ENCODE measurements at places on chromosomes 5 and 9. TPM values are rescaled to one million over a fixed set of nuclear protein-coding genes. Genes with fewer than 3 reads are reported as not detected.

DNA sequence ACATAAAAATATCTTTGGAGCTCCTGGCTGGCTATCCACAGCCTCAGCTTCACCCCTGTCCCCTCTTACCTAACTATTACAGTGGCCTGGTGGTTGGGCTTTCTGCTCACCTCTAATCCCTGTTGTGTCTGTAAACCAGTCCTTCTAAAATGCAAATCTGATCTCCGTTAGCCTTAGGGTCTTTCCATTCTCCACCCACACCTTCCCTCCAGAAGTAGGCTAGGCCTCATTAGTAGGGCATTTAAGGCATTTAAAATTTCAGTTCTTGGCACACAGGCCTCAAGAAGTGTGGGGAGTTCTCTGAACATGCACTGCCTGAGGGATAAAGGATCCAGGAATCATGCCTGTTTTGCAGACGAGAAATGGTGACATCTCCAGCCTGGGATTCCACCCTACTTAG, 26.4 kb upstream of the STC2 start:
- DNase-seq: no peak
- no peaks in the 10 kb centered on the region for H3K27me3 ChIP-seq
- no peak overlapping the region for H3K4me3 ChIP-seq
- H3K4me1 ChIP-seq: no peaks in the 10 kb centered on the region
- no peak overlapping the region for H3K27ac ChIP-seq
- H3K36me3 ChIP-seq: no peaks in the 10 kb centered on the region

DNA sequence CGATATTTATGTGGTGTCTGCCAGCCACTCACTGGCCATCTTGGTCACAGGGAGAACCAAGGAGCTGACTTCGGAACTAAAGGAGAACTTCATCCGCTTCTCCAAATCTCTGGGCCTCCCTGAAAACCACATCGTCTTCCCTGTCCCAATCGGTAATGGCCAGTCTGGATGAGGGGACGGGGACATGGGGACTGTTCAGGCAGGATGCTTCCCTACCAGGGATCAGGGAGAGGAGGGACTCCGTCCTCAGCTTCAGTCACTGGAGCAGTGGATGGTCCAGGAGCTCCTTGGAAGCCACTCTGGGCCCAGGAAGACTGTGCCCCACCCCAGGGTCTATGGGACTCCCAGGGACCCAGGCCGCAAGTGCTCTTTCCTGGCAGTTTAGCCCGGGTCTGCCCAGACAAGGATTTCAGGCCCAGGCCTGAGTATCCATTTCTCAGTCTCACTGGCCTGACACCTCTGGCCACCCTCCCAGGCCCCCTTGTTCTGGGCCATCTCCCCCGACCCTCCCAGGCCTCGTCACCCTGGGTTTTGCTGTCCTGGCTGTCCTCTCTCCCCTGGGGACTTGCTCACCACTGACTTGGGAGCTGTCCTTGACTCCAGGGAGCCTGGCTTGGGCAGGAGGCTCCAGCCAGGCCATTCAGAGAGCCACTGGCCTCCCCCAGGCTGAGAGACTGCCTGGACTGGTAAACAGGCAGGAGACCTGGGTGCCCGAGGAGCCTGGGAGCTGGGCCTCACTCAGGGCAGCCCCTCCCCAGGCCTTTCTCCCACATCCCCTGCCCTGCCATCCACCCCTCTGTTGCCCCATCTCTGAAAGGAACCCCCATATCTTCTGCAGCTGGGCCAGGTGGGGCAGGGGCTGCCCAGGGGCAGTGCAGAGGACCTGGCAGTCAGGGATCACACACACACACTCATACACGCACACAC, 3.1 kb downstream of the LCN2 start:
- H3K36me3 ChIP-seq: no peaks in the 10 kb centered on the region
- no peaks in the 10 kb centered on the region for H3K27me3 ChIP-seq
- DNase-seq: no peak
- no peak overlapping the region for H3K27ac ChIP-seq
- H3K4me3 ChIP-seq: no peak overlapping the region
- H3K4me1 ChIP-seq: no peaks in the 10 kb centered on the region

GRCh38 chr9:122991370-122991830, 42.1 kb upstream of the GPR21 start:
- H3K27me3 ChIP-seq: no peaks in the 10 kb centered on the region
- no peak overlapping the region for H3K4me3 ChIP-seq
- peaks cover 39% of the 10 kb centered on the region for H3K36me3 ChIP-seq
- no peaks in the 10 kb centered on the region for H3K4me1 ChIP-seq

- DNase-seq: no peak
- no peaks in the 10 kb centered on the region for H3K4me1 ChIP-seq
- H3K27ac ChIP-seq: no peak overlapping the region
- H3K36me3 ChIP-seq: no peaks in the 10 kb centered on the region
These were observed 101.3 kb downstream of the WDR41 start for GRCh38 chr5:77390795-77391194.

DNA sequence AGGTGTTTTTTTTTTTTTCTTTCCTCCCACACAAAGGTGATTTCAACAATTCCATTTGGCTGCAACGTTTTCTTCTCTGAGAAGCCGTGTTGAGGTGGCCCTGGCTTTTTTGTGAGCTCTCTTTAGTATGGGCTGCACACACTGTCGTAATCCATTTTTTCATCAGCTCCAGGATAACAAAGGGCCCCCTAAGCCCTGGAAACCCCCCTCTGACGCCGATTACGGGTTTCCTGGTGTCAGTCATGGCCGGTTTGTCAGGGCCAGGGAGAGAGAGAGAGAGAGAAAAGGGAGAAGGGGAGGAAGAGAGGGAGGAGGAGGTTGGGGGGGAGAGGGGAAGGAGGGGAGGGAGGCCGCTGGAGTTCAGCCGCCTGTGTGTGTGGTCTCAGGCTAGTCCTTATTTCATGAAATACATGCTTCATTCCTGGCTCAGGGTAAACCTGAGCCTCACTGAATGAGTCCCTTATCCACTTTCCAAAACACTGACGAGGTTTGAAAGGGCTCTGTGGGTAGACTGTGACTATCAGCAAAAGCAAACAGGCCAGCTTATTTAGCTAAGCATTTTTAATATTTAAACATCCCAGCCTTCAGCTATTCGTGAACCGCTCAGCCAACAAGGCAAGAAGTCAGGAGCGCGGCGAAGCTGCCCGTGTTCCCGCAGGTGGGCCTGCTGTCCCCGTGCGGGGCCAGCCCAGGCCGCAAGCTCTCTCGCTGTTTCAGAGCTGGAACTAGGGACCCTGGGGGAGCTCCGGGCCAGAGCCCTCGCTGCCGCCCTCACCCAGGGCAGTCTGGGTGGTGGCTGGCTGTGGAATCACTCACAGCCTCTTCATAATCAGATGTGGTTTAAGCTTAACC, 172.8 kb downstream of the ERCC6L2 start:
- no peaks in the 10 kb centered on the region for H3K4me1 ChIP-seq
- H3K27ac ChIP-seq: no peak overlapping the region
- no peaks in the 10 kb centered on the region for H3K27me3 ChIP-seq
- H3K4me3 ChIP-seq: no peak overlapping the region

DNA sequence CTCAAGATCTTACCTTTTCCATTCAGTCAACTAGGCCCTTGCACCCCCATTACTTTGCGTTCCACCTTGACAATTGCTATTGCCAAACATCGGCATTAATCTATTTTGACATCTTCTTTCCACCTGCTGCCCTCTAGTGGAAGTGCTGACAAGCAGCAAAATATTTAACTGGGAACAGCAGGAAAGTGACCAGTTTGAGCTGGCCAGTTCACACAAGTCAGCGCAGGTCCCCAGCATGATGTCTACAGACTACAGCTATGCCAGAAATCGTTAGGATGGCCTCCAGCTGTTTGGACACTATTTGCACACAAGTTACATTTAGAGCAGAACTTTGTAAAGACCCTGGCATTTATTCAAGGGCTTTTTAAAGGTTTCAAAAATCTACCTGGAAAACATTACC, 160.1 kb downstream of the GHR start:
- no peak overlapping the region for H3K4me3 ChIP-seq
- DNase-seq: peak; percentile 60
- no peaks in the 10 kb centered on the region for H3K27me3 ChIP-seq
- H3K27ac ChIP-seq: no peak overlapping the region
- H3K4me1 ChIP-seq: peaks cover 5% of the 10 kb centered on the region

DNA sequence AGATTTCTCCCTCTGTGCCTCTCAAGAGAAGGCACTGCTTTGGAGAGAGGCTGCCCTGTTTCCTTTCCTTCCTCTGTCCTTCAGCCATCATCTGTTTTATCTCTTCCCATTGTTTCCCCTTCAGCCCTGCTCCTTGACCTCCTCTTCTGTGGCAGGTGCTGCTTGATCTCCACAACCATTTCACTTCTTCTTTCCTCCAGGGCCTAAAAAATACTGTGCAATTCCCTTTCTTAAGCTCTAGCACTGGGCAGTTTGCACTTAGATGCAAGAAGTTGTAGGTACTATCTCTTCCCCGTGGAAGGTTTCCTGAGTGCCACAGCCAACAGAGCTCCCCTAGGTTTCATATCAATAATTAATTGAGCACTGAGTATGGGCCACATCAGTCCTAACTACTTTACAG, 8.8 kb upstream of the ADRB2 start:
- no peaks in the 10 kb centered on the region for H3K36me3 ChIP-seq
- peak overlapping the region; percentile 7 for H3K27ac ChIP-seq
- H3K4me3 ChIP-seq: no peak overlapping the region
- DNase-seq: no peak
- H3K4me1 ChIP-seq: peaks cover 36% of the 10 kb centered on the region

Gene SPINK7
- polyA plus RNA-seq: not detected

DNA sequence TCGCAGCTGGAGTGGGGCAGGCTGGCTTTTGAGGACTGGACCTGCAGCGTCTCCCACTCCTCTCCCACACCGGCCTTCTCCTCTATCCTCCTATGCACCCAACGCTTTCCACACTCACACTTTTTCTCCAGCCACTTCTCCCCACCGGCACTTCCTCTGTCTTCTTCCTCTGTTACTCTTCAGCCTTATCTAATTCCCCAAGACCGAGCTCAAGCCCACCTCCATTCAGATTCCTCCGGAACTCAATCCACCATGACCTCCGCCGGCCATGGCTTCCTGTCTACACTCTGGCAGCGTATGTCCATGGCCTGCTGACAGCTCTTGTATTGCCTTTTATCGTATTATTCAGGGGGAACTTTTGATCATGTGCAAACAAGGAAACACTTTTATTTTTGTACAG, 545 bp upstream of the OR2V1 start:
- H3K27ac ChIP-seq: no peak overlapping the region
- peaks cover 27% of the 10 kb centered on the region for H3K27me3 ChIP-seq
- no peaks in the 10 kb centered on the region for H3K36me3 ChIP-seq
- H3K4me3 ChIP-seq: no peak overlapping the region
- no peak for DNase-seq
- H3K4me1 ChIP-seq: no peaks in the 10 kb centered on the region

DNA sequence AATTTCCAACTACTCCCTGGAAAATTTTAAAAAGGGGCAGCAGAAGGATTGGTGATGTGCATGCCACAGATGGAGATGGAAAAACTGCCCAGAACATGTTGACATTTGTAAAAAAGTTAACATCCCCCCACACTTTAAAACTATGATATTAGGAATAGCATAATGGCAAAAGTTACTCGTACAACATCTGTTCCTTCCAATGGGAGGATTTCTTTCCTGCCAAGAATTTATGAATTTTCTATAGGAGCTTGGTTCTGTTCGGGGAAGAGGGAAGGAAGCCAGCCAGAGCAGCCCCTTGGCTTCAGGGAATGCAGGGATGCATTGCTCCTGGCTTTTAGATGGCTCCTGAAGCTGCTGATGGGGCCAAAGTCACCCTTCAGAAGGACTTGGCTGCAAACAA, 22.7 kb downstream of the KLF4 start:
- DNase-seq: no peak
- H3K36me3 ChIP-seq: no peaks in the 10 kb centered on the region
- no peak overlapping the region for H3K4me3 ChIP-seq
- peaks cover 13% of the 10 kb centered on the region for H3K4me1 ChIP-seq
- H3K27me3 ChIP-seq: peaks cover 15% of the 10 kb centered on the region

DNA sequence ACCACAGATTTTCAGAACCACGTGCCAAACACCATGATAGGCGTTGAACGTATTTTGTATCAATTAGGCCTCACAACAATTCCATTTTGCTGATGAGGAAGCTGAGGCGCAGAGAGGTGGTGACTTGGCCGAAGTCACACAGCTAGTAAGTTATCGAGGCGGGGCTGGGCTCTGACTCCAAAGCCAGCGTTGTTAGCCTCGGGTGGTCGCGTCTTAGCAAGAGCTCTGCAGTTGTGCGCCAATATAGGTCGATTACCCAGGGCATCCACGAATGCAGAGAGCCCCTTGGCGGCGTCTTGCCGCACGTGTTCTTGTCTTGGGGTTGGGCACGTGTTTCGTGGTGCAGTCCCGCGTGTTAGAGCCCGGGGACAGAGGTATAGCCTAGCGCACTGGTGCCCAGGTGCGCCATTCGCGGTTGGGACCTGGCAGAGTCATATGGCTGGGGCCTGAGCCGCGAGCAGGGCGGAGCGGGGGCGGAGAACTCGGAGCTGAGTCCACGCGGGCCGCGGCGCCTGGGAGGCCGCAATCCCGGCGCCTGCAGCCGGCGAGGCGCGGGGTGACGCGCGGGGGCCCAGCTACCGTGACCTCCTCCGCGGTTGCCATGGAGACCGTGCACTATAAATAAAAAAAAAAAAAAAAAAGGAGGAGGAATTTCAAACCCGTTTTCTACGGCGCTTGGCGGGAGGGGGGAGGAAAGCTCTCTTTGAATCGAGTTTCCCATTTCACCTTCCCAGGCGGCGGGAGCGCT, 62.3 kb downstream of the CXXC5 start:
- H3K27ac ChIP-seq: peak overlapping the region; percentile 75
- H3K4me1 ChIP-seq: peaks cover 45% of the 10 kb centered on the region
- peak; percentile 95 for DNase-seq
- H3K36me3 ChIP-seq: no peaks in the 10 kb centered on the region
- peak overlapping the region; percentile 59 for H3K4me3 ChIP-seq

Gene KCNV2
- not detected for polyA plus RNA-seq

Gene HTR1A
- polyA plus RNA-seq: not detected

- H3K4me3 ChIP-seq: no peak overlapping the region
- no peak for DNase-seq
- no peak overlapping the region for H3K27ac ChIP-seq
- H3K27me3 ChIP-seq: no peaks in the 10 kb centered on the region
These were observed 457.4 kb upstream of the CDH18 start for GRCh38 chr5:20445326-20445860.

DNA sequence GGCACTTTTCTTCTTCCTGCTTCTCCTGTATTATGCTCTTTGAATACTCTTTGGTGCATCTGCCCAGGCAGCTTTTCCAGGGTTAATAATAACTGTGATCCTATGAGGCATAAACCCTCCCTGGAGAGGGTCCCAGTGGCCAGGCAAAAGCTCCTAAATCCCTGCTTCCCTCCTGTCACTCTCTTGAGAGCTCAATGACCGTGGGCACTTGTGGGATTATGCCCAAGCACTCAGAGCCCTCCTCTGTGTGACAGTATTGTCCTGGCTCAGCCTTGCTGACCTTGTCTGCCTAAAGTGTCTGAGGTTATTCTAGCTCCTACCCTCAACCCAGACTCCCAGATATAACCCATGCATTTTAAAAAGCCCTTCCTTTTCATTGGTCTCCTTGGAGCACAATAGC, 51.9 kb downstream of the GALNT10 start:
- no peaks in the 10 kb centered on the region for H3K27me3 ChIP-seq
- H3K4me3 ChIP-seq: no peak overlapping the region
- H3K36me3 ChIP-seq: no peaks in the 10 kb centered on the region
- DNase-seq: no peak

Gene MLLT3
- 3.6 TPM for polyA plus RNA-seq

Gene TAS2R1
- polyA plus RNA-seq: not detected

GRCh38 chr5:149365418-149365817, 7.6 kb downstream of the PCYOX1L start:
- H3K27me3 ChIP-seq: no peaks in the 10 kb centered on the region
- no peak overlapping the region for H3K27ac ChIP-seq

- DNase-seq: no peak
- H3K27me3 ChIP-seq: no peaks in the 10 kb centered on the region
- no peak overlapping the region for H3K4me3 ChIP-seq
- no peak overlapping the region for H3K27ac ChIP-seq
- H3K36me3 ChIP-seq: no peaks in the 10 kb centered on the region
- no peaks in the 10 kb centered on the region for H3K4me1 ChIP-seq
These were observed 150.5 kb downstream of the ARL15 start for GRCh38 chr5:54159893-54160195.
